ENCODE measurements at places on chromosomes 12 and 14.

GRCh38 chr12:51424094-51424661 is 453 bp upstream of the SLC4A8 start:
- no peak for DNase-seq

- no peak for DNase-seq
These were observed 40.5 kb downstream of the TSPAN11 start for GRCh38 chr12:30967026-30967425.

DNA sequence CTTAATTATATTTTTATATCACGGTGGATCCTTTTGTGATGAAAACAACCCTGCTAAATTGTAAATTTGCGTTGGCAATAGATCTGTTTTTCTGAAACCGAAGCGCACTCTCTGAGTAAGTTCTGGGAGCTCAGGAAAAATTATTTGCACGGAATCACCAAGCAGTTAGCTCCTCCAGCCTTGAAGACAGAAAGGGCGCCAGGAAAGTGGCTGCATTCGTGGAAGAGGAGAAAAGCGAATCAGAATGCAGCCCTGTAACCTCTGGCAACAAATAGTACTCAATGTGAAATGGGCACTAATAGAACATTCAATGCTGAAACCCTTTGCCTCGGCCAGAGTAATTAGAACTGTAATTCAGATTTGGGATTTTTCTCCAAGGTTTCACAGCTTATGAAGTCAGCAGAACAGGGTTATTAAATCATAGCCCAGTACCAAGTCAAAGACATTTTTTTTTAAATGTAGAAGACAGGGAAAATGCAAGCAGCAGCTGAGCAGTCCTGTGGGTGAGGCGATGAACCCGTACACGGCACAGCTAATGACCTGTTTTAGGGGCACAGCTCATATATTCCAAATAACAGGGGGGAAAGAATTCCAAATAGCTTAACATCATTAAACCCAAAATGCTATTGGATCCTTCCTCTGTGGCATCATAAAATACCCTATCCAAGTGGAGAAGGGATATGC is 251.4 kb downstream of the EGLN3 start:
- DNase-seq: no peak

- DNase-seq: no peak
These were observed 15.1 kb downstream of the NAV3 start for GRCh38 chr12:77845831-77846230.

GRCh38 chr12:10140001-10140400 is 10.0 kb upstream of the CLEC7A start:
- peak; percentile 54 for DNase-seq

DNA sequence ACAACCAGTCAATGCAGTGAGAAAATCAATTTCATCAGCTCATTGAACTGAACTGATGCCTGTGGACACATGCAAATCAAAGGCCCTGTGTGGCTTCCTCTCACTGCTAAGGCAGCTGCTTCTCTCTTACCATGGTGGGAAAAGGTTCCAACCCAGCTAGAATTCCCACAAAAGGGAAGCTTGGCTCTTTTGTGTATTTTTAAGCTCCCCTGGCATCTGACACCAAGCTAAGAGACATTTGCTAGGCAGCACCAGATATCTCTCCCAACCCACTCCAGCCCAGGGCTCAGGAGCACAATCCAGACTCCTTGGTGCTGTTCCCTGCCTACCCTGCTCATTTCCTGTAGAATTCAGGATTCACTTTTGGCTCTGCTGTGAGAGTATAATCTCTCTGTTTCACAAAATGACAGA is 129.6 kb downstream of the GXYLT1 start:
- DNase-seq: no peak

GRCh38 chr12:84455598-84455997 is 457.0 kb downstream of the SLC6A15 start:
- no peak for DNase-seq

GRCh38 chr14:77407158-77407557 is 16.2 kb downstream of the NOXRED1 start:
- DNase-seq: no peak

DNA sequence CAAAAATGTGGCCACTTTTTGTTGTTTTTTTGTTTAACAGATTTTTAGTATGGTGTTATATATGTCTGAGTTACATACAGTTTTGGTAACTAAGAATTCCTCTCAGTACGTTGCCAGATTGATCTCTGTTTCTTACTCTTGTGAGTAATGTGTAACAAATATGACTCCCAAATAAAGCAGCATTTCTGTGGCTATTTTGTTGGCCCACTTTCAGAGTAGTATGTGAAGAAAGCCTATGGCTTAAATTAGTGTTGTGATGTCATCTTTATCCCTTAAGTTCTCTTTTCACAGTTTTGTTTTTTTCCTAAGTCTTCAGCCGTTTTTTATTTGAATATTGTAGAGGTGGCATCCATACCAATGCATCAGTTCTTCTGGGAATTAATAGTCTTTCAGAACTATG is 10.7 kb downstream of the PCNX4 start:
- no peak for DNase-seq
